ENCODE measurements at places on chromosomes 2 and 18.

GRCh38 chr2:146189541-146189940 lies 1655.3 kb upstream of the ACVR2A start:
- DNase-seq: no peak

DNA sequence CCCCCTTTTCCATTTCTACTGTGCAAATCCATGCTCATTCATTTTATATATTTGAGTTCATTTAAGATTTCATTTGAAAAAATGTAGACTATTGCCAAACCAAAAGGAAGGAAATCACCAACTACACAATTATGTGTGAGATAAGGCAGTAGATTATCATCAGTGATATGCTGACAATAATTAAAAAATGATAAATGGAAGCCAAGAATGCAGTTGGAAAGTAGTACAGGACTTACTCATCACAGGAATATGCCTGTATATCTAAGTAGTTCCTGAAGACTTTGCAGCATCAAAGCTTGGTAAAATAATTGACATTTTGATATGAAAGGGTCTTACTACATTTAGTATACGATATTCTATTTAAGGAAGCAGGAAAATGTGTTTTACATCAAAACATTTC lies 166.1 kb upstream of the OTX1 start:
- no peak for DNase-seq

GRCh38 chr2:128563348-128563687 lies 244.7 kb upstream of the HS6ST1 start:
- DNase-seq: no peak

DNA sequence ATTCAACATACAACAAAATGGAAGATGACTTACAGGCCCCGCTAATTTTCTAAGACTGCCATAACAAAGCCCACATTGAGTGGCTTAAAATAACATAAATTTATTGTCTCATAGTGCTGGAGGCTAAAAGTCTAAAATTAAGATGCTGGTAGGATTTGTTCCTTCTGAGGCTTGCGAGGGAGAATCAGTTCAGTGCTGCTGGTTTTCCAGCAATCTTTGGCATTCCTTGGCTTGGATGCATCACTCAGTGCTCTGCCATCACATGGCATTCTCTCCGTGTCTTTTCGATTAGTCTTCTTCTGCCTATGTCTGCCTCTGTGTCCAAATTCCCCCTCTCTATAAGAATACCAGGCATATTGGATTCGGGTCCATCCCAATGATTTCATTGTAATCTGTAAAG lies 959.3 kb upstream of the TMEFF2 start:
- no peak for DNase-seq

DNA sequence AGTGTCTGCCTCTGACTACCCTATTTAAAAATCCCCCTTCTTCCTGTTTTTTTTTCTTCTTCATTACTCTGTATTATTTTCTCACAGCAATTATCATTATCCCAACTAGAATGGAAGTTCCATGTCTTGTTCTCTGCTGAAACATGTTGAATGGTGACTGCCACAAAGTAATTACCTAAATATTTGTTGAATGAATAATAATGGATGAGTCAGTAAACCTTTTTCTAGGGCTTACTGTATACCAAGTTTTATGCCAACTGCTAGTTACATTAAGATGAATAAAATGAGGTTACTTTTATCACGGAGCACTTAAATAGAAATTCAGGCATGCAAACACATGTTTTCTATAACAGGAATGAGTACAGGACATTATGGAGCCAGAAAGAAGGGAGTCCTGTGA lies 490.6 kb downstream of the THSD7B start:
- DNase-seq: no peak

DNA sequence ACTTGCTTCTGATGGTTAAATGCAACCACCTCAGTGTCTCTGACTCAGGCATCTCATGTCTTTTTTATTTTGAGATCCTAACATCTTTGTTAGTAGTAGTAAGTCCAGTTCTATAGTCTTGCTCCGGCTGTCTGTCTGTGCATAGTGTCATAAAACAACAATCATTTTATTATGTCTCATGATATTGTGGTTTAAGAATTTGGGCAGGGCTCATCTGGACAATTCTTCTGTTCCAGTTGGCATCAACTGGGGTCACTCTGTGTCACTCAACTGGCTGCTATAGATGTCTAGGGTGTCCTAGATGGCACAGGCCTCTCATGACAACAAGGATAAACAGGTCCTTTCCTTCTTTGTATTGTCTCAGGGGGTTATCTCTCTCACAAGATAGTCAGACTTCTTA lies 299.6 kb upstream of the ZNF521 start:
- no peak for DNase-seq

DNA sequence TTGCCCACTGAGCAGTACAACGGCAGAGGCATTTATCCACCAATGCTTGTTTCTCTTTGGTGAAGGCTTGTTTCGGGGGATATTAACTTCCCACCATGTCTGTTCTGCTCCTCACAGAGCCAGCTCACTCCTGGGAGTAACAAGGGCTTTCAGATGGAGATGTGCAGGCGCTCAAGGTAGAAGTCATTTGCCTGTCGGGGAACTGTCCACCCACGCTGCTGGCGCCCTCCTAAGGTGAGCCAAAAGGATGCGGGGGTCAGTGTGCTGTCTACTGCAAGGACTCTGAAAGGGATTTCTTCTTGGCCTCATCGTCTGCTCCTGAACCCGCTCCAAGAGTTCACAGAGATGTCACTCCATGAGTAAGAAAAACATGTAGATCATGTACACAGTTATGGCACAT lies 57.0 kb upstream of the CYRIA start:
- no peak for DNase-seq

DNA sequence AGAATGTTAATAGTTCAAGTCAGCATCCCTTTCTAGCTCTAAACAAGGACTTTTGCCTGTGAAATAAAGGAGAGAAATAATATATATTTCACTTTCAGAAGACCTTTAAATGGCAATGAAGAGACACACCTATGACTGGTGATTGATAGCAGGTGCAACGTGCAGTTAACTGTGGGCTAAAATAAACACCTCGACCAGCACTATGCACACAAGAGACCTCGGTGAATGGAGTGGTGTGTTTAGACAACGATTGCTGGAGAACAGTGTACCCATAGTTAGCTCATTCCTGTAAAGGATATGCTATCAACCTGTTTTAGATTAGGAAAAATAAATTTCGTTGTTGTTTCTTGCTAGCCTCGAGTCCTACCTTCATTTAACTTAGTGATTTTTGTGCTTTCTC lies 143.4 kb downstream of the NR4A2 start:
- no peak for DNase-seq

- DNase-seq: peak; percentile 33
Measured at GRCh38 chr18:21167641-21168377, 56.2 kb upstream of the ROCK1 start.

DNA sequence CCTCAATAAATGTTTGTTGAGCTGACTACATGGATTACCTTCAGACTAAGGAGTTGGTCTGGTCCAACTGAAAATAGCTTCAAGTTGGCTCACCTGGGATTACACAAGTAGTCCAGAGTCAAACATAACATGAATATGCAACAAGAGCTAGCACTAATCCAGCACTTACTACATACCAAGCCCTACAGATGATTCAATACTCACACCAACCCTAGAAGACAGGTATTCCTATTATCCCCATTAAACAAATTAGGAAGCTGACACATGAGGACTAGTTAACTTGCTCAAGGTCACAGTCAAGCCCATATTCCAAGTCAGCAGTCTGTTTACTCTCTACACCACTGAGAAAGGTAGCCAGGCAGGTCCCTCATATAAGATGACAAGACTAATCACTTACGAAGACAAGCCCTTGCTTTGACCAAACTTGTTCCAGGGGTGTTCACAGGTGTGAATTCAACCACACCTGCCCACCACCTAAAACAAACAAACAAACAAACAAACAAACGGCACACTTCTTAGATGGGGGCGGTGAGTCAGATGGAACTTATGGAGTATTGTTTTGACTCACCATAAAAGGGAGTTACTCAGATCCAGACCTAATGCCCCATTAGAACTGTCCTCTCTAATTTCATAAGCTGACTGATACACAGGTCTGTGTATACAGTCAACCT lies 29.1 kb downstream of the TMEM131 start:
- no peak for DNase-seq

GRCh38 chr2:239467281-239467955 lies 66.6 kb upstream of the HDAC4 start:
- no peak for DNase-seq

DNA sequence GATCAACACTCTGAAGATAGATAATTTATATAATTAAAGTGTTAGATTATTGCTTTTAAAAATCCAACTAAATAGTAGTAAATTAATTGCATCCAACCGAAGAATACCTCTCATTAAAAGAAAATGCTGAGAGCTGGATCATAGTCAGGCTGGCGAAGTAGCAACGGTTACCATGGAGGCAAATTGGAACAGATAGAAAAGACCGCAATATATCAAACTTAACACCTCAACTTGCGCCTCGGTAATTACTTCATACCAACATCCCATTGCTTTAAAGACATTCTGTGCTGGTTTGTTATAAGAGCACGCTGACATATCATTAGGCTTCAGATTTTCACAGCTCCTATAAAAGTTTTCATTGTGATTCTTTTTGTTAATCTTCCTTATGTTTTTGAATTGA lies 183.8 kb upstream of the ZC3H15 start:
- no peak for DNase-seq

DNA sequence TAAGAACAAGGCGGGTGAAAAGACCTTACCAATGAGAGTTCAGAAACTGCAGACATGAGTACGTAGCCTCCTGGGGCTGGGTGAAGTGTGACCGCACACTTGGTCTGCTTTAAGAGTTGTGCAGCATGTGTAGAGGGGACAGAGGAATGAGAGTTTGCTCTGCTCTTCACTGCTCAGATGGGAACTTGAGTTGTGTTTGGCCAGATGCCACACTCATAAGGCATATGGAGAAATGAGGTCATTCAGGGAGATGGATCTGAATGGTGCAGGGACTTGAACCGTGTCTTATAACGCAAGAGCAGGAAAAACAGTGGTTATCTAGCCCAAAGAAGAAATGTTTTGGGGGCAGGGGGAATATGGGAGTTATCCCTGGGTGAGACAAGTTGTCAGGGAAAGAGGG lies 273.8 kb upstream of the LYPD1 start:
- DNase-seq: no peak

GRCh38 chr2:23545396-23545795 lies 160.4 kb downstream of the KLHL29 start:
- DNase-seq: no peak

GRCh38 chr18:34870555-34871310 lies 160.6 kb downstream of the DTNA start:
- no peak for DNase-seq

GRCh38 chr2:60118061-60118460 lies 435.4 kb downstream of the BCL11A start:
- DNase-seq: no peak

DNA sequence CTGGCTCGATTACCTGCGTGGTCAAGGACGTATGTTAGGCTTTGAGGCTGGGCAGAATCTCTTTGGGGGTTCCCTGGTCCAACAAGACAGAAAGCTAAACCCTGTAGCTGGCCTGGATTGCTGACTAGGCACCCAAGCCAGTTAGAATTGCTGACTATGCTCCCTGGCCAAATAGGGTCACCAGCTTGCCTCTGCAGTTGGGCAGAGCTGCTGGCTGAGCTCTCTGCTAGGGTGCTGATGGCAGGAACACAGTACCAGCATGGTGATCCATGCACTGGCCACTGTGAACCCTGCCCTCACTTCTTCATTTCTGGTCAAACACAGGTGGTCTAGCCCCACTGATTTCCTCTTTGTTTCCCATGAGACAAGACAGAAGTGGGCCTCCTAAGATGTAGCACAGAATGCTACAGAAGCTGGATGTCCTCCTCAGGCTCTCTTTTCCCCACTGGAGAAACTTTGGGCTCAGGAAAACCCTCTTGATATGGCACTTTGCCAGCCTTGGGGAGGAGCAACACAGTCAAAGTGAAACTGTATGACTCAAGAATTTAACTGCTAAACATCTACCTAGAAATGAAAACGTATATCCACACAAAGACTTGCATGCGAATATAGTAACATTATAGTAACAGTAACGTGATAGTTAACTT lies 20.8 kb downstream of the SP140L start:
- DNase-seq: peak; percentile 47

DNA sequence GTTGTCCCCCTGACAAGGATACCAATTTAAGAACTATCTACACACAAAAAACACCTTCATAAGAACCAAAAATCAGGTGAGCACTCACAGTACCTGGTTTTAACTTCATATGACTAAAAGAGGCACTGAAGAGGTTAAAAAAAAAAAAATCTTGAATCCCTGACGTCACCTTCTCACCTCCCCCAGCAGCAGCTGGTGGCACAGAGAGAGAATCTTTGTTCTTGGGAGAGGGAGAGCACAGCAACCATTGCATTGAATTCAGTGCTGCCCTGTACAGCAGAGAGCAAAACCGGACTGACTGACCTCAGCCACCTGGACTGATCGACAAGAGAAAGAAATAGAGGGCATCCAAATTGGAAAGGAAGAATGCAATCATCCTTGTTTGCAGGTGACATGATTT lies 566.0 kb downstream of the TMX3 start:
- no peak for DNase-seq

GRCh38 chr2:54864096-54864495 lies 140.6 kb downstream of the EML6 start:
- DNase-seq: no peak

DNA sequence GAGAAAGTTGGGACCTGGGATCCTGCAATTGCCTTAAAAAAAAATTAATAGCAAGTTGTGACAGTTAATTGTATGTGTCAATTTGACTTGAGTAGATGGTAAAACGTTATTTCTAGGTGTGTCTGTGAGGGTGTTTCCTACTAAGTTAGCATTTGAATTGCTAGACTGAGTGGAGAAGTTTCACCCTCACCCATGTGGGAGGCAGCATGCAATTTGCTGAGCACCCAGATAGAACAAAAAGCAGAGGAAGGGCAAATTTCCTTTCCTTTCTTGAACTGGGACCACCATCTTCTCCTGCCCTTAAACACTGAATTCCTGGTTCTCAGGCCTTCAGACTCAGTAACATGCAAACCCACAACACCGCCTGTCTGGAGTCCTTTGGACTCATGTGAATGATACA lies 455.7 kb downstream of the GALR1 start:
- DNase-seq: no peak

- no peak for DNase-seq
Measured at GRCh38 chr18:50441501-50441900, 66.7 kb downstream of the SKA1 start.

DNA sequence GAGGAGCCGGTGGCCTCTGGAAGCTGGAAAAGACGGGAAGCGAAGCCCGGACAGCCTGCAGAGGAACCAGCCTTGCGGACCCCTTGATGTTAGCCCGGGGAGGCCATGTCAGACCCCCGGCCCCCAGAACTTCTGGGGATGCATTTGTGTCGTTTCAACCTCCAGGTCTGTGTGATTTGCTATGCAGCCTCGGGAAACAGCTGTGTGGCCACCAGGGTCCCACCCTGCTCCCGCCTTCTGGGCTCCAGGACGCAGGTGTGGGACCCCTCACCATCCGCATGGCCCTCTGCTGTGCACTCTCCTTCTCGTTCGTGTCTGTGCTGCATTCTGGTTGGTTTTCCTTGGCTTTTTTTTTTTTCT lies 13.3 kb downstream of the NEU4 start:
- DNase-seq: no peak
